ENCODE measurements at places on chromosomes 2 and 18.

- no peak for DNase-seq
These were observed 24.2 kb upstream of the GMPPA start for GRCh38 chr2:219474285-219475060.

GRCh38 chr18:36561046-36561445 lies 263.5 kb downstream of the FHOD3 start:
- no peak for DNase-seq

- DNase-seq, result no peak
These were observed 19.1 kb upstream of the ARHGAP25 start for GRCh38 chr2:68715353-68716041.

DNA sequence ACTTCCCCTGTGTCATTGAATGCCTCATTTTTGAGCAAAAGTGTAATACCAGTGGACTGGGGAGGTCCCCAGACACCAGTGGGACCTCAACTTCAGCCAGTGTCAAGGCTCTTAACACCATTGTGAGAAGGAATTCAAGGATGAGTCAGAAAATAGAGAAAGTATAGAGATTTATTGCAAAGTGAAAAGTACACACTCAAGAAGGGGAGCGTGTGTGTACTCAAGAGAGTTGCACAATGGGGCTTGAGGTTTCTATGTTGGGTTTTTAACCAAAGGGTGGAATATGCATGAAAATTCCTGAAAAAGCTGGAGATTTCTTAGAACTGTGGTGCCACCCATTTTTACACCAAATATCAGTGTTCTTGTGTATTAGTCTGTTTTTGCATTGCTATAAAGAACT lies 81.9 kb downstream of the ADCYAP1 start:
- DNase-seq, result no peak

GRCh38 chr18:10060469-10060782 lies 146.6 kb downstream of the VAPA start:
- no peak for DNase-seq

- DNase-seq, result no peak
These were observed 58.1 kb upstream of the FOSL2 start for GRCh38 chr2:28334527-28334894.

DNA sequence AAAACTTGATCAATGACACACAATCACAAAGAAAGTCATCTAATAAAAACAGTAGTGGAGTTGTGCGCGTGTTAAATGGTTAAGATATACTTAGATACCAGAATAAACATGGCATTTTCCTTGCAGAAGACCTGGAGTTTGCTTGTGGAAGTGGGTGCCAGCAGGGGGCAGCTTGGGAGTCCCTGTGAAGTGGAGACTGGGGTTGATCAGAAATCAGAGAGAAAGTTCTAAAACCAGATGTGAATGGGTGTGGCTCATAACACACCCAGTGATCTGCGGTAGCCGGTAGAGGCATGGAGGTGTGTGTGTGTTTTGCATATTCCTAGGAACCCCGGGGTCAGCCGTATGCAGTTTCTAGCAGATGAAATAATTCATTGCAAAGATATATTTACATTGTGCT lies 300.1 kb upstream of the TRIB2 start:
- DNase-seq, result no peak

DNA sequence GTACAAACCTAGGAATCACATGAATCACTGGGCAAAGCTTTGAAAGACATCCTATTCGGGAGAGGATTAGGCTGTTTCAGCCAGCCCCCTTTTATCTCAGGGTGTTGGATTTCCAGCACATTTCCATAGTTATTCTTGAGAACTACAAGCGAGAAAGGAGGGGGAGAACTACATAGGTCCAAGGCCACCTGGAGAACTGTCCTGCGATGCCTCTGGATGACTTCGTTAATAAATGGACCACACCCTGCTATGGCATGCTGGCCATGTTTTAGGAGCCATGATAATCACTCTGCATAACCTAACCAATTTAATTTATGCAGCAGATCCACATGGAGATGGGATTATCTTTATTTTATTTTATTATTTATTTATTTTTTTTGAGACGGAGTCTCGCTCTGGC lies 29.9 kb downstream of the RHBDD1 start:
- DNase-seq, result no peak
